ENCODE measurements at places on chromosomes 11 and 22.

DNA sequence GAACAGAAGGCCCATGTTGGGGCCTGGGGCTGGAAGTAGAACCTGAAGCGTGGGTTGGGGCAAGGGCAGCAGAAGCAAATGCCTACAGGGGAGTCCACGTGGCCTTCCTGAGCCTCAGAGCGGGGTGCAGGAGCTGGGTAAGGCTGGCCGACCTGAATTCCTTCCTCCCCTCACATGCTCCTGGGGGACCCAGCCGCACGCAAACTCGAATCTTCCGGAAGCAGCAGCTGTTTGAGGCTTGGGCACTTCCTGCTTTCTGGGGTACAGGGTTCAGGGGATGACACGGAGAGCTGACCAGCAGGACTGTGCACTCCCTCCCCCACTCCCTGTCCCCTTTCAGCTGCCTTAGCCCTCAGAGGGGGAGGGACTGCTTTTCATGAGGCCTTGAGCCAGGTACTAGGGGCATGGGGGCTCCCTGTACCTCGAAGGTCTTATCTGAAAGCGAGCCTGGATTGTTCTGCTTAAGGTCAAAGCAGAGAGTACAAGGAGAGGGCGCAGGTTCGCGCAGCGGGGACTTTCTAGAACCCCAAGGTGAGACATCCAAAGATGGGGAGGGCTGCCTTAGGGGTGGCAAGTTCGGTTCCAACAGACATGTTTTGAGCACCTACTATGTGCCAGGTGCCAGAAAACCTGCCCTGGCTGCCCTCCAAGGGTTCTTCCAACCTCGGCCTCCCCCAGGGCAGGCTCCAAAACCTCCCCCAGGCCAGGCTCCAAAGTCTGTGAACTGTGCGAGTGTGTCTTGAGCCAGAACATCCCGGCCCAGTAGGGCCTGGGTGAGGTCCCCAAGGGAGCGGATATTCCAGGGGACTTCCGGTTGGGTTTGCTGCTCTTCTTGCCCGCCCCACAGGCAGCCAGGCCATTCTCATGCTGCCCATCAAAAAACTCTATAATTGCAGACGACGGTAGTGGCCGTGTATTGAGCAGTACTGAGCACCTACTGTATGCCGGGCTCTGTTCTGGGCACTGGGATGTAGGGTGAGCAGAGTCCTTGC lies 1.7 kb downstream of the NCF4 start:
- DNase-seq, result no peak

GRCh38 chr11:120893440-120894201 lies 130.3 kb upstream of the TBCEL start:
- no peak for DNase-seq

- DNase-seq, result peak; percentile 56
Measured at GRCh38 chr22:35582861-35583670, 34.1 kb downstream of the MB start.

GRCh38 chr11:106496677-106497076 lies 419.2 kb downstream of the AASDHPPT start:
- DNase-seq, result no peak

DNA sequence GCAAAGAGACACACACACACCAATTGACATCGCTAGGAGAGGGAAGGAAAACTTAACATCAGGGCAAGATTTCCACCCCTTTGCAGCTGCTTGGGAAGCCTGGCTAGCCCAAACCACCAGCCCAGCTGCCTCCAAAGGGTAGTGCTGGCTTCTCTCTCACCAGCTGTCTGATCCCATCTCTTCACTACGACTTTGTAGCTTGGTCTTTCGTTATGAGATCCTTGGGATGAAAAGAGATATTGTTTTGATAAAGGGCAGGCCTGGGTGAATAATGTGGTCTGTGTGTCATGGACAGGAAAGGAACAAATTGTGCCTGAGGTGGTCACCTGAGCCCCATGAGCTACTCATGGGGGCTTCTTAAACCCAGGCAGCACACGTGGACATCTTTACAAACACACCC lies 101.9 kb downstream of the ARL14EP start:
- no peak for DNase-seq

- peak; percentile 67 for DNase-seq
Measured at GRCh38 chr22:29914165-29914564, 31.2 kb downstream of the MTMR3 start.

DNA sequence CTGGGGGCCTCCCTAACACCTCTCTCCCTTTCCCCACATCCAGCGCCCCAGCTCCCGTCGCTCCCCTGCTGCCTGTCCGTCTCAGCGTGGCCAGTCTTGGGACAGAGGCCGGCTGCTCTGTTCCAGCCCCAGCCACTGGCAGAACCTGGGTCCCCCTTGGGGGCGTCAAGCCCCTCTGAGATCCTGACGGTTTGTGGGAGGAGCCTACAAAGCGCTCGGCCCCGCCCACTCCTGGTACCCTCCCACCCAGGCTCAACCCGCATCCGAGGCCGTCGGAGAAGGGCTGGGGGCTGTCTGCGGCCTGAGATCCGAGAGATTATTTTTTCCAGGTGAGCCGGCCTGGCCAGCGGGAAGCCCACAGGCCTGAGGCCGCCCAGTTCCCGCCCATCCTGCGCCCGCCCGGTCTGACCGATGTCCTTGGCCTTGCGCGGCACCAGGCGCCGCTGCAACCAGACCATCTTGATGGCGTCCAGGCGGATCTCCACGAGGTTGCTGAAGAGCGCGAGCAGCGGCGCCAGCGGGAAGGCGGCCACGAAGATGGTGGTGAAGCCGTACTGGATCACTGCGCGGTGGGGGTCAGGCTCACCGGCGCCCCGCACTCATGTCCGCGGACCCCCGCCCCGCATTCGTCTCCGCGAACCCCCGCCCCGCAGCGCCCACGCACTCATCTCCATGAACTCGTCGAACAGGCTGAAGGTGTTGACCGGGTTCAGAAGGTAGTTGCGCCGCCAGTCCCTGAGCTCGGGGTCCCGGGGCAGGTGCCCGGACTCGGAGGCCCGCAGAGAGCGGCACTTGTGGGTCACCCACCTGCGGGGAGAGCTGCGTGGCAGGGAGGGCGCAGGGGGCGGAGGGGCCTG lies 5.5 kb upstream of the SIGIRR start:
- no peak for DNase-seq

DNA sequence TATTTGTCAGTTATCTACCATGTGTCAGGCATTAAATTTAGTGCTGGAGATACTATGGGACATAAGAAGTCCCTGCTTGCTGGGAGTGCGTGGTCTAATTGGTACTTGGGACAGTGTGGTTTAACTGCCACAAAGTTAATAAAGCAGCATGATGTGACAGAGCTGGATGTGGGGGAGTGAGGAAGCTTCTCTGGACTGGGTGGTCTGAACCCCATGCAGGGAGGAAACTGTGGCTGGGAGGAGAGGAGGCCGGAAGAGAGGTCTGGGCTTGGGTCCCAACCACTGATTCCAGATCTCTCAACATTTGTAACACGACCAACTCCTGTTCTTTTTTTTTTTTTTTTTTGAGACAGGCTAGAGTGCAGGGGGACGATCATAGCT lies 37.1 kb downstream of the ST3GAL4 start:
- no peak for DNase-seq

GRCh38 chr11:44883277-44883676 lies 67.4 kb downstream of the TP53I11 start:
- DNase-seq, result no peak

- DNase-seq, result no peak
Measured at GRCh38 chr22:26348810-26349526, 80.1 kb upstream of the ASPHD2 start.

DNA sequence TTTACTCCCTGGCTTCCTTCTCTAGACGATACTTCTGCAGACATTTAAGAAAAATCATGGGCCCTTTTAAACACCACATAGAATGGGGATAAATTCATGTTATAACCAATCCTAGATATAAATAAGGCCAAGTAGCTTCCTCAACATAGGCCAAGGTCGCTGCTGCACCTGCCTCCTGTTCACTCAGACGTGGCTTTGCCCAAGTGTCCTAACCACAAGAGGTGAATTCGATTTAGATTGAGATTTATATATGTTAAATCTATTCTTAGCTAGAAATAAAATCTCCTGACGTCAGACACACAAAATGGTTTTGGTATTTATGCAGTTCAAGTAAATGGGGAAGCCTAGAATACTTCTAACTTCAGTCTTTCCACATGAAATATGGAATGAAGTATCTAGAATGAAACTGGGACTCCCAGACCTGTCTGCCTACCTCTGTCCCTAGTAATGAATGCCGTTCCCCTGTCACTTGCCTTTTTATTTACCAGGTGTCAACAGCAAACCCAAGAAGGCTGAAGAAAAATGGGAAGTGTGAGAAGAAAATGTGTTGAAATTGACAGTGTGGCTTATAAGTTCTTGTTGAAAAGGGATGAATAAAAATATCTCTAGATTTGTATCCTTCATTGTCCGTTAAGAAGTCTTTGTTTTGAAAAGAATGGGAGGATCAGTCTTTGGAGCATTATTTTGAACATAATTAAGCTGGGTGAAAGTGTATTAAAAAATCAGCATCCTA lies 131.8 kb downstream of the HIPK3 start:
- no peak for DNase-seq

GRCh38 chr11:26649884-26650283 lies 72.0 kb downstream of the SLC5A12 start:
- DNase-seq, result peak; percentile 65

DNA sequence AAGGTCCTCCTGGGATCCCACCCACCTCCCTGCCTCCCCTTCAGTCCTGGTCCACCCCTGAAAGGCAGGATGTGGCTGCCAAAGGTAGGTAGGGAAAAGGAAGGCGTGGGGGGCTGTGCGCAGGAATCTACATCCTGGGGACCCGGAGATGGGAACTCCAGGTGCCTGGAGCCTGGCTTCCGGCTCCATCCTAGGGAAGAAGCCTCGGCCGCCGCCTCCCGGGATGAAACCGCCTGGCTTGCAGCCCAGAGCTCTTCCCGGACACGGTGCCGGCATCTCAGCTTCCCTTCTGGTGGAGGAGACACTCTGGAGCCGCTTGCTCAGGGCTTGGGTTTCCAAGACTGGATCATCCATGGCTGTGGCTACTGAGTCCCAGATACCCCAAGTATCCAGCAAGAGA lies 33.3 kb upstream of the PDGFB start:
- no peak for DNase-seq

GRCh38 chr11:20159466-20160381 lies 551 bp downstream of the DBX1 start:
- DNase-seq, result no peak

- DNase-seq, result peak; percentile 16
Measured at GRCh38 chr22:23984430-23984829, 4.5 kb downstream of the GSTT2 start.

DNA sequence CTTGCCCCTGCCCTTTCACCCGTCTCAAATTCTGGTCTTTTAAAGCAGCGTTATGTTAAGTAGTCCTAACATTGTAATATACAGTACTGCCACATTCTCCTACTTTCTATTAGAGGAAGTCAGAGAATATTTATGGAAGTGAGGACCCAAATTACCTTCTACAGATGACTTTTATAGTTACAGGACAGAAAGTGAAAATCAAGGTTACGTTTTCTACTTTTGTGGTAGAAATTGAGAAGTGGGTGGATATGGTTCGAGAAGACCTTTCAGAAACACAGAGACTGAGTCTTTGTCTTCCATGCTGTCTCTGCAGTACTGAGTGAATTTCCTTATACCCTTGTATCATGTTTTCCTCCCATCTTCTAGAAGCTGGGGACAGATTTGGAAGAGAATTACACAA lies 17.1 kb downstream of the SC5D start:
- DNase-seq, result no peak

GRCh38 chr11:44301564-44302271 lies 8.2 kb downstream of the ALX4 start:
- peak; percentile 70 for DNase-seq
